ENCODE measurements at places on chromosomes 13 and 19.

DNA sequence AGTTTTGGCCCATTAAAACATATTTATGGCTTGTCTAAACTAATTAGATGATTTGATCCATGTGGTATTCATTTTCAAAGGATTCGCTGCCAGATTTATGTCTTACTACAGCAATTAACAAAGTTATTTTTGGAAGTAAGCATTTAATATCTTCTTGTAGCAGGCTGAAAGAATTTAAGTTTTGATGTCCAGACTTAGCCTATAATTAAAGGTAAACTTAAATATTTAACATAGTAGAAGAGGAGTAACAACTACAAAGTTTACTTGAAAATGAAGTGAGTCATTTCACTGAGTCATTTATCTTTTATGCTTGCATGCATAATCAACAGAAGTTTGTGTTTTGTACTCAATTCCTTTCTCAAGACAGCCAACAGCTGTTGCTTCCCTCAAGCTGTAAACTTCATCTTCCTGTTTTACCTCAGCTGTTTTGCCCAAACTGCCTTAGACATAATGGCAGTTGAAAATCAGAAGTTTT lies 58.1 kb downstream of the EDNRB start:
- DNase-seq: no peak

DNA sequence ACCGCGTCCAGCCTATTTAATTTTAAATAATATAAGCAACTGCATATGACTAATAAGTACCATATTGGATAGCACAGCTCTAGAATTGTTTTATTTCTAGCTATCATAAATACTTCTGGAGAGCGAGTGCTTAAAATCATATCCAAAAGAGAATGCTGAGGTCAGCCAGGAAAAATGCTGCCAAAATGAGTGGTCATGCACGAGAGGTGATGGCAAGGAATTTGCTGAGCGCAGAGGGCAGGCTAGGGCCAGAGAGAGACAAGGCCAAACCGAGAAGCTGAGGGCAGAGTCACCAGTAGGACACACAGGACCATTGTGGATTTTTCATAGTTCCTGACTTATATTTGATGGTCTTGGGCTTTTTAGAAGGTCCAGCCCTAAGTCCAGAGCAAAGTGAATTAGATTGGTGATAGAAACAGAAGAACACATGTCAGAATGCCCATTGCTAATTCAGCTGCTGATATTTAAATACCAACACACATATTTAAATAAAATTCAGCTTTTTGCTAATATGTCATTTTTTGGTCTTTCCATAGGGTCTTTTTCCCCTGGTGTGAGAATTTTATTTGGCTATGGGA lies 33.6 kb upstream of the UBL3 start:
- DNase-seq: no peak

GRCh38 chr13:33070713-33071112 lies 54.5 kb downstream of the KL start:
- no peak for DNase-seq

GRCh38 chr19:52584736-52585440 lies 14.8 kb downstream of the ZNF701 start:
- no peak for DNase-seq

DNA sequence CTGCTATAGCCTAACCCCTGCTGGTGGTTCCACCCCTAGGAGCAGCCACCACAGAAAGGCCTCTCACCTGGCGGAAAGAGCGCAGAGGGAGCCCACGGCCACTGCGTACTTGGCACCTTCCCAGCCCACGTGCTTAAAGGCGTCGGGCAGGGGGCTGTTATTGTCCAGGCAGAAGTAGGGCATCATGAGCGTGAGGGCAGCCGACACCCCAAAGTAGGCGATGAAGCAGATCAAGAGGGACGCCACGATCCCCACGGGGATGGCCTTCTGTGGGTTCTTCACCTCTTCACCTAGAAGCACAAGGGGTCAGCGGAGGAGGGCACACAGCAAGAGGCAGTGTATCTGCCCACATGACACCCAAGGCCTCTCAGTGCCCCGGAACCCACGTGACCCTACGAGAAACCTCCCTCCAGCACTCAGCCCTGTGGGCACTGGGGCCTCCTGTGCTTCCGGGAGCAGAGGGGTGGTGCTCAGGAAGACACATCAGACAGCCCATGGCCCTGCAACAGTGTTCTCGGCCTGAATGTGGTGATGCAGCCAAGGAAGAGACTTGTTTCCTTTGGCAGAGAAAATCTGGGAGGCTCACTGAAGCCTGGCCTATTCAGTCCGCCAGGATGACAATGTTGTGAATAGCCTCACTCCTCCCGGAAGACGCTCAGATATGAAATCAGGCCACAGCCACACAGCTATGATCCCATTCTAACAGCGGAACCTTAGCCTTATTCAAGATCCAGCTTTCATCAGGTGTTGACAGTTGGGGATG lies 72.1 kb downstream of the SLC7A1 start:
- DNase-seq: no peak

DNA sequence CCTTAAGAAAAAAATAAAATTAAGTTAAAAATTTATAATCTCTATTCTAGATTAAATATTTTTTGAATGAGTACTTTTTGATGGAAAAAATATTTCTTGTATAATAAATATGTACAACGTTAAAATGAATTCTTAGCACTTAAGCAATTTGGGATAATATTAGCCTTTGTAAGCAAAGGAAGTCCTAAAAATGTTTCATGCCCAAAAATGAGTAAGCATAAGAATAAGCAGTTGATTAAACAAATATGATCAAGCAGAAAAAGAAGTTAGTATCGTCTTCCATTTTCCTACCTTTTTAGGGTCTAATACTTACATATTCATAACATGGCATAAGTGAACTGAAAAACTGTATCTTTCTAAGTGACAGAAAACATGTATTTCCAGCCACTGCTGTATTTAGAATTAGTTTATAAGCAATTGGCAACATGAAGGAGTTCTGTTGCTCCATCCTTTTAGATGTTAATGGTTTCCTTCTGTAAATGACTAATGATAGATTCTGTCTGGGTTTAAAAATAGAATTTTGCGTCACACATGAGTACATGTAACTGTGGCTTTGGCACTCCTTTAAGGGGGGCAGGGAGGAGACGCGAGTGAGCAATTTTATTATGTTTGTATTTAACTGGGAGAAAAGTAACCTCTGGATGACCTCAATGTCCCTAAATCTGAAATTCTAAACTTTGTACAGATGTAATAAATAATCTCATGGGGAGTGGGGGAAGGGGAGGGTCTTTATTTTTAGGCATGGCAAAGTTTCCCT lies 237.4 kb downstream of the RGCC start:
- DNase-seq: no peak

- DNase-seq: no peak
These were observed 1.9 kb upstream of the GTF2F1 start for GRCh38 chr19:6394831-6395230.

GRCh38 chr13:32447894-32448623 lies 20.1 kb upstream of the N4BP2L1 start:
- DNase-seq: no peak

DNA sequence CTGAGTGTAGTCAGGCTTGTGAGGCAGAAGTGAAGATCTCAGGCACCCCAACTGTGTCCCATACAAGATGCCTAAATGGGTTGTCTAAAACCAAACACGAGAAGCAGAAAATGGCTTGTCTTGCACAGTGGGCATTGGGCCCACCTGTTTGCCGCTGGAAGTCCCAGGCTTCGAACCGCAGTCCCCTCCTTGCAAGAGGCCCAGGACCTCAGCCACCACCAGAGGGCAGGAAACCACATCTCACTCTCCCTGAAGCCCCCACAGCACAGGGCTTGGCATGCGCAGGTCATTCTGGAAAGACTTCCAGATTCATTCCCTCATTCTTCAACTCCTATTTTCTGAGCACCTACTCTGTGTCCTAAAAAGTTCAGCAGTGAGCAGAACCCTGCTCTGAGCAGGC lies 973.7 kb downstream of the UQCRFS1 start:
- no peak for DNase-seq

DNA sequence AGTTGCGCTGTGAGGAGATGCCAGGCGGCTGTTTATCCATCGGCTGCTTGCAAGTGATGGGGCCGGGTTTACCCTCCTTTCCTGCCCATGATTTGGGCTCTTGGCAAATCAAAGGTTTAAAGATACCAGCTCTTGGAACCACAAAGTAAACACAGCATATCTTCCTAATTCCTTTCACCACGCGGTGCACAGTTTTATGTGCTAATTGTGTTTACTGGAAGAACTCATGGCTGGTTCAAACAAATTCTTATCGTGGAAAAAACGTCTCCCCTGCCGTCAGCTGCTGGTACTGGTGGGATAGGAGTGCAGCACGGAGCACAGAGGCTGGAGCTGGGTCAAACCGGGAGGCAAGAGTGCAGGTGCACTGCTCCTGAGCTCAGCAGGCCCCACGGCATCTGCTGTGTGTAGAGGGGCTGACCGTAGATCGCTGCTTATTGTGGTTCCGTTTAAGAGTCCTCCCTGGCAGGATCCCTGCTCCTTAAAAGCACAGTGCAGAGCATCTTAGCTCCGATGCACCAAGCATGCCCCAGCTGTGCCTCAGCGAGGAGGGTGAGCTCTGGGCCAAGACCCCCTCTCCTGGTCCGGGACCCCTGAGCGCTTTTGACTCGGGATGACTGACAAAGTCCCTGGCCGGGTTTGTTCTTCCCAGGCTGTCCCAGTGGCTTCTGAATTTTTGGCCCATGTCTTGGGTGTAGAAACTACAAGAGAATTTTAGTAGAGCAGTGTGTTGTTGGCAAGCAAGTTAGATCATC lies 51.3 kb upstream of the GAS6 start:
- DNase-seq: no peak

GRCh38 chr13:111626371-111627305 lies 306.2 kb downstream of the TEX29 start:
- no peak for DNase-seq

- no peak for DNase-seq
These were observed 97.2 kb downstream of the EPSTI1 start for GRCh38 chr13:42894765-42895243.

GRCh38 chr13:42022796-42023493 lies 25.5 kb upstream of the DGKH start:
- no peak for DNase-seq
